ENCODE measurements at places on chromosomes 2 and 18.
A peak's percentile ranks its signal among the peaks of the same experiment; 100 is the strongest.

- DNase-seq, result no peak
Measured at GRCh38 chr18:61426492-61427053, 93.3 kb downstream of the CDH20 start.

DNA sequence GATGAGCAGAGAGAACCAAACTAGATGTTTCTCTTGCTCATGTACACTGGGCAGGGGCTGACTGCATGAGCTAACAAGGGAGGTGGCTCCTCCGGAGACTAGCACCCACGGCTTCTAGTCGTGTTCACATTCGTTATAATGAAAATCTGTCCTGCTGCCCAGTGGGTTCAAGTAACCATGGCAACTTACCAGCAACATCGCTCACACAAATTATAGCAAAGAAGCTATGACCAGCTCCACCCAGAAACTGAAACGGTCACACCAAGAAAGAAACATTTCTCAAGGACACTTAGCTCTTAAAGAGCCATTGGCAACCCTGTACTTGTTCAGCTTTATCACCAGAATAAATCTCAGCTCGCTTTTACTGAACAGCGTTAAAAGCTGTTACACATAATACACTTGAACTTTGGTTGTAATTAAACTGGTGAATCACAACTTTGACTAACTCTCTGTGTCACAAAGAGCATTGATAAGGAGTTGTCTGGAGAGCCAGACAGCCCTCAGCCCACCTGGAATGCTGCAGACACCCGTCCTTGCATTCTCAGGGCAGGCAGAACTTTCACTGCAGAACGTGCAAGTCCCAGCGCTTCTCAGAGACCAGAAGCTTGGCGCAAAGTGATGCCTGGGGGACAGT is 141.2 kb downstream of the PID1 start:
- DNase-seq, result no peak

DNA sequence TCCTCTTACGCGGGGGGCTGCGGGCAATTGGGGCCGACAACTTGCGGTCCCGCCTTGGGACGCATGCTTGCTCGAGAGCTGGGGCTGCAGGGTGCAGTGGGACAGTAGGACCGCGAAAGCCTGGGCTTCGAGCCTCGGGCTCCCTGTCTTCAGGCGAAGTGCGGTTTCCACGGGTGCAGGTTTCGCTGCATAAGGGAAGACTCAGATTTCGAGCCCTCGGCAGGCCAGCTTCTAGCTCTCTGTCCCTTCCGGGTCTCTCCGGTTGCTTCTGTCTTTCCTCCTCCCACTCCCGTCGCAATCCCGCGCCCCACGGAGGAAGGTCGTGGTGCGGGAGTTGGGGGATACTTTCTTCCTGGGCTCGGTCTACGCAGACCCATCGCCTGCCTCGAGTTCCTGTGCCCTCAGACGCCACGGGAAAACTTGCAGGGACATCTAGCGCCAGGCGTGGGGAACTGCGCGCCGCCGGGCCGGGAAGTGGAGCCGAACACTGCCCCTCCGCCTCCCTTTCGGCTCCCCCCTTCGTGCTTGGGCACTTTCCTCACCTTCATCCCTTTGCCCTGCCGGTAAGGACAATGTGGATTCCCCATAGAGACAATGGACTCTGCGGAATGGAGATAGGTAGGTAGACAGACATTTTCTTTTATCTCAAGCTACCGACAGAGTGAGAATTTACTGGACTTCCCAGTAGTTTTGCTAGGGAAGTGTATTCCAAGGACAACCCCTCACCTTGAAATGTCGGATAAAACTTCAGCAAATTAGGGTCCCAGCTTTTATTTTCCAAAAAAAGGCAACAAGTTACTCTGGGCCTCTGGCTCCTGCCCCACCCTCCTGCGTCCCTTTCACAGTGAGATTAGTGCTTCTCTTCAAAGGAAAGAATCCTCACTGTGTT is 4.2 kb upstream of the HOXD13 start:
- no peak for DNase-seq

DNA sequence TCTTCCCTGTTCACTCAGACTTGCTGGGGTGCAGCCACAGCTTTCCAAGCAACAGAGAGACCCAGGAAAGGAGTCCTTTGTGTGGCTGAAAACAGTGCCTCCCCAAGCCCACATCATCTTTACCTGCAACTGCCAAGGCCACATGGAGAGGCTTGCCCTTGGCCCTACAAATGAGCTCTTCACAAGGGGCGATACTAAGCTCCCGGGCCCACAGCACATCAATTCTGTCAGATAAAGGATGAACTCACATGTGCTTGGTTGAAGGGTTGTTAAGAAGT is 42.3 kb upstream of the SH3RF3 start:
- no peak for DNase-seq

- DNase-seq, result no peak
Measured at GRCh38 chr2:24891201-24891600, 28.8 kb downstream of the ADCY3 start.

GRCh38 chr2:181426672-181427071 is 30.5 kb upstream of the ITGA4 start:
- no peak for DNase-seq

- no peak for DNase-seq
Measured at GRCh38 chr2:111975819-111976218, 77.4 kb downstream of the MERTK start.

- DNase-seq, result no peak
Measured at GRCh38 chr2:11009891-11010290, 98.2 kb downstream of the KCNF1 start.

GRCh38 chr2:8303322-8303832 is 378.5 kb upstream of the ID2 start:
- peak; percentile 72 for DNase-seq
